Fibroblast of skin of scalp (primary cell): ENCODE measurements at places on chromosomes 7 and 10.

DNA sequence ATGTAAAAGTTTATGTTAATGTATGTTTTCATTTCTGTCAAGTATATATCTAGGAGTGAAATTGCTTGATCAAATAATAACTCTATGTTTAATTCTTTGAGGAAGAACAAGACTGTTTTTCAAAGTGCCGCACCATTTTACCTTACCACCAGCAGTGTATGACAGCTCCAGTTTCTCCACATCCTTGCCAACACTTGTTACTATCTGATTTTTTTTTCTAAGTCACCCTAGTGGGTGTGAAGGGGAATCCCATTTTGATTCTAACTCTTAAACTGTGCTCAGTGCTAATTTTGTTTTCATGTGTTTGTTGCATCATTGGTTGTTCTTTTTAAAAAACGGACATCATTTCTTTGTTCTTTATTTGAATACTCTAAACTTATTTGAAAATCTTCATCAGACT is 120.2 kb upstream of the CDK6 start:
- no peak for DNase-seq

- DNase-seq = no peak
Measured at GRCh38 chr7:96827701-96828100, 118.1 kb upstream of the SEM1 start.

DNA sequence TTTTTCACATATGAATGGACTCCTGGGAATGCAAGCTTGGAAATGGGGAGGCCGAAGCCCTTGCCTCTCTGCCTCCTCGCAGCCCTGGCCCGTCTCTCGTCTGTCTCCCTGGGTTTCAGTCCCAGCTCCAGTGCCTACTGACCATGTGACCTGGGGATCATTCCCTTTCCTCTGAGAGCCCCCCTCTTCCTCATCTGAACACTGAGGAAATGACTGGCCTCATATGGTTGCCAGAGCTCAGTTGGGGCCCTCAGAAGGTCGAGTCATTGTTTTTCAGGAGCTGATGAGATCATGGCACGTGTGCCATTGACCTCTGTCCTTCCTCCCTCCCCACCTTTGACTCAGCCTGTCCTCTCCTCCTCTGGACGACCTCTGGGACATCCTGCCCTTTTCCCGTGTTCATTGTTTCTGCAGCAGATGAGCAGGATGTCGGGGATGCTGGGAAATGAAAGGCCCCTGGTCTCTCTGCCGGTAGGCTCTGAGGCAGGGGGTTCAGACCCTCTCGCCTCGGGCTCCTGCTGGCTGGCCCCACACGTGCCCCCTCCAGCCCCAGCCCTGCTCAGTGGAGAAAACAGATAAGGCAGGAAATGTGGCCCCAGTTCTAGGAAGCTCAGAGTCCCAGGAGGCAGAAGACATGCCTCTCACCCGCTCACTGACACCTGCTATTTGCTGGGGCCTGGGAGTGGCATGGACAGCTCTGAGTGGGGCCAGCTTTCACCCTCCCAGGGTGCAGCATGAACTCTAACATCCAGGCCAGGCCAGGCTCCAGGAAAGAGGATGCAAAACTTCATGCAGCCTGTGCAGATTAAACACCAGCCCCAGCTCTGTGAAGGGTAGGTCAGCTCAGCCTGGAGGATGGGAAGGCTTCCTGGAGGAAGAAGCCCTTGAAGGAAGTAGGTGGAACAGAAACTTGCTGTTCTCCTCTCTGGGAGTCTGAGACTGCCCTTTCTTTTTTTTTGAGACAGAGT is 8.3 kb upstream of the PPP1R35 start:
- no peak for DNase-seq

GRCh38 chr10:66337211-66337610 is 588.6 kb upstream of the LRRTM3 start:
- DNase-seq = no peak

DNA sequence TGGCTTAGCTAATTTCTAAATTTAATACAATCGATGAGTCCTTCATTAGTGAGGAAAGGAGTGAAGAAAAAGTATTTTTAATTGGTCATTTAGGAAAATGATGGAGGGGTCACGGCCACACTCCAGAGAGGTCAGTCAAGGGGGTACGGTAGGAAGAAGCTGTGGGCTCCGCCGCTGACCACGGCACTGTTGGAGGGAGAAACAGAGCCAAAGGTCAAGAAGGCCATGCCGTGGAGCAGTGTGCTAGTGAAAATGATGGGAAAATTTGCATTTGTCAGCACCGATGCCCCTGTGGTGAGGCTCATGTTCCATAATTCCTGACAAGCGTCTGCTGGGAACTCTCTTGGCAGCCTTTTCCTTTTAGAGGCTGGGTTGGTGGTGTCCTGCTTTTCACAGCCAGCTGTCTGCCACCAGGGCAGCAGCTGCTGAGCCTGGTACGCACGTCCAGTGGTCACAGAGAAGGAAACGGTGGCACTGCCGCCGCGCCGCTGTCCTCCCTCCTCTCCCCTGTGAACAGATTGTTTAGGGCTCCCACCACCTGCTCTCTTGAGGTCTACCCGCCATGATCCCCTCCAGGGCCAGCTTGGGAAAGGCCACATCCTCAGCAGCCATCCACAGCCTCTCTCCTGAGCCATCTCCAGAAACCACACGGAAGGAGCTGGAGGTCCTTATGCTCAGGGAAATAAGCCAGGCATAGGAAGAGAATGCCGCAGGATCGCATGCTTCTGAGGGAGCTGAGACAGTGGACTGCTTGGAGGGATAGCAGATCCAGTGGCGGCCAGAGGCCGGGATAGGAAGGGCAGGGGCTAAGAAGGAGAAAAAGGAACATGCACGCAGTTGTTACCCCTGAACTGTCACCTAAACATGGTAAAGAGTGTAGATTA is 263.7 kb upstream of the PPP2R2D start:
- DNase-seq = no peak

- DNase-seq = no peak
Measured at GRCh38 chr7:158327571-158328180, 259.9 kb downstream of the PTPRN2 start.

GRCh38 chr7:29987083-29987482 is 2.5 kb downstream of the SCRN1 start:
- DNase-seq = peak; percentile 22

- DNase-seq = no peak
Measured at GRCh38 chr7:50781381-50782293, 1.1 kb downstream of the GRB10 start.

GRCh38 chr7:2224491-2224928 is 8.2 kb downstream of the MAD1L1 start:
- no peak for DNase-seq

GRCh38 chr10:132516771-132517725 is 20.5 kb upstream of the INPP5A start:
- DNase-seq = peak; percentile 97

DNA sequence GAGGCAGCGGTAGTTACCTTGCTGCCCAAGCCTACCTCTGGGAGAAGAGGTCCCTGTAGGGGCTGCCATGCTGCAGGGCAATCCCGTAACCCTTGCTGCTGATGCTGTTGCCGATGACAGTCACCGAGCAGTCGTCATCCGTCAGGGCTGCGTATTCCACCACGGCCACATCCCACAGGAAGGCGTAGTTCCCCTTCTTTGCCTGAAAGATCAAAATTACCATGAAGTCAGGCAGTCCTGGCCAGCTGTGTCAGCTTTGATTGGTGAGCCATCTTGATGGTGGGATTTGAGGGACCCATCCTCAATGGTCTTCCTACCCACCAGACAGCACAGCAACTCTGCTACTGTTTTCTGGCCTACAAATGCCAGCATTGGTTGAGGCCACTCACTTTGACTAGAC is 746.8 kb downstream of the GRID1 start:
- DNase-seq = no peak

GRCh38 chr7:151447312-151447711 is 7.4 kb upstream of the CRYGN start:
- no peak for DNase-seq

- DNase-seq = no peak
Measured at GRCh38 chr7:73700069-73700423, 16.6 kb downstream of the BUD23 start.

- peak; percentile 58 for DNase-seq
Measured at GRCh38 chr10:43048301-43049051, 28.4 kb upstream of the RET start.

DNA sequence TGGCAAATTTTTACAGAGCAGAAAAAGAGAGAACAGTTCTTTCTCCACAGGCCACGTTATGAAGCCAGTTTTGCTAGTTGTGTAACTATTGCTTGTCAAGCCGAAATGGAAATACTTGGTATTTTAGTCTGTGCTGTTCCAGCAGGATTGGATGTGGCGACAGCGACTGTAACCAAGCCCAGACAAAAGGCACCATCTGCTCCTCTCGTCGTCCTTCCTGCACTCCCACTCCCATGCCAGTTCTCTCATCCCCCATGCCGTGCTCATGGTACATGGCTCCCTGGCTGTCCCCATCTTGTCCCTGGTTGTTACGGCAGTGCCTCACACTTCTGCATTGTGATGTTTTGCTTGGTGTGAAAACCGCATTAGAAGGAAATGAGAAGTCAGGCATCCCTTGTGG is 185.7 kb upstream of the FZD8 start:
- DNase-seq = no peak

DNA sequence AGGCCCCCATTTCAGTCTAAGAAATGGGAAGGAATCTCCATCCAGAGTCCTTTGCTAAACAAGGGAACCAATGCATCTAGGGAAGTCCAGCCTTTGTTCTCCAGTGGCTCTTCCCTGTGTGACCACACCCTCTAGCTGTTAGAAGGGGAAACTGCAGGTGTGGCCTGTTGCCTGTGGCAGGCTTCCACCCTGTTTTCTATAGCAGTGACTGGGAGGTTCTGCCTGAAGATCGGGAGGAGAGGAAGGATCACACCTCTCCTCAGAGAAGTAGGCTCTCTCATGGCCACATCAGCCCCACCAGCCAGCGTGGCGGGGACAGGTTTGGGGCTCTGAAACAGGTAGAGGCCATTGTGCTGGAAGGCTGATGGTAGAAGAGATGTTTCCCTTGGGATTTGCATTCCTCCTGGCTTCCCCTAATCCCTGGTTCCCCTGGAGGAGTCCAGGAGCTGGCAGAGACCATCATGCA is 47.7 kb upstream of the TRIM8 start:
- peak; percentile 55 for DNase-seq

DNA sequence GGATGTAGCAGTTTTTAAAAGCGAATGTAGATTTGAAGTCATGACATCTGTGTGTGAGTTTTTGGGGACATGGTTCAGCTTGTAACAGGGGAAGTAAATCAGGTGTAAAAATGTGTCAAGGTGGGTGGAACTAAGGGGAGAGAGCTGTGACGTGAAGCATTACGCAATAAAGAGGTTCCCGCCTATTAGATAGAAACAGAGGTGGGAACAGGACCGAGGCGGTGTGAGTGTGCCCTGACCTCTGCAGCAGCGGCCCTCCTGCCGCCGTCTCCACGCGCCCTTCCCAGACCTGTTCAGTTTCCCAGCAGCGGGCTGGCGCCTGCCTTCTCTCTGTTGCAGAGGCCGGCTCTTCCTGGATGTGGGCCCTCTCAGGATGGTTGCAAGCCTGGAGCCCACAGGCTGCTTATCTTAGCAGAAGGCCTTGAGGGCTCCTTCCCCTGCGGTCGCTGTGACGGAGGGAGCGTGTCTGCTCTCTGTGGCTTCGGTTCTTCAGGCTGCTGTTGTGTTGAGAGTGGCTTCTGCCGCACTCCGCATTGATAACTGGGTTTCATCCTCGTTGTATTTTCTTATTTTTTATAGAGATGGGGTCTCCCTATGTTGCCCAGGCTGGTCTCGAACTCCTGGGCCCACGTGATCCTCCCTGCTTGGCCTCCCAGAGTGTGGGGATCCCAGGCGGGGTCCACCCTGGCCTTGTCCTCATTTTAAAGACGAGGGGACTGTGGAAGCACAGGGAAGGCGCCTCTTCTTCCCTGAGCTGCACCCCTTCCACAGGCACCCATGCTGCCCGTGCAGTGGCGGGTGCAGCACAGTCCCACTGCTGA is 65.0 kb downstream of the DNAJB6 start:
- DNase-seq = no peak

- no peak for DNase-seq
Measured at GRCh38 chr10:44465401-44466115, 80.7 kb upstream of the CXCL12 start.

GRCh38 chr10:102778781-102779180 is 35.0 kb downstream of the WBP1L start:
- DNase-seq = no peak

- peak; percentile 13 for DNase-seq
Measured at GRCh38 chr7:91892821-91893340, 12.4 kb upstream of the MTERF1 start.

DNA sequence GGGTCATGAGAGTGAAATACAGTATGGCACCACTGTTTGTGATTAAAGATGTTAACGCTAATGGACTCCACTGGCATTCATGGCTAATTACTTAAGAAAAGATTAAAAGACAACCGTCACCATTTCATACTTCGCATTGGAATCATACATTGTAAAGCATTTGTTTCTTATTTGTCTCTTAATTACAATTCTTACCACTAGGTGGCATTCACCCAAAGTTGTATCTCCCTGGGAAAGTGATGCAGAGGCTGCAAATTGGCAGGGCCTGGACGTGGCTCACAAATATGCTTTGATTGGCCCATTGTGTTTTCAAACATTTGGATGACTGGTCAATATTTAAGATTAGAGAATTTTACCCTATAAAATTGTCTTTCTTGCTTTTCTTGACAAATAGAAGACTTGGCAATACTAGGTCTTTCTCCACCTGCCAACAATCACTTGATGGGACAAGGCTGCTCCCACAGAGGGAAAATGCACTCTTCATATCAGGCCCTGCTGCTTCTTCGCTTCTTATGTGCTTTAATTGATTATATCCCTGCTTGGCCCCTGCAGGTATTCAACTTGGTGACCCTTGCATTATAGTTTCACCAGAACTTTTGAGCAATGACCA is 72.1 kb upstream of the STARD3NL start:
- DNase-seq = peak; percentile 52

DNA sequence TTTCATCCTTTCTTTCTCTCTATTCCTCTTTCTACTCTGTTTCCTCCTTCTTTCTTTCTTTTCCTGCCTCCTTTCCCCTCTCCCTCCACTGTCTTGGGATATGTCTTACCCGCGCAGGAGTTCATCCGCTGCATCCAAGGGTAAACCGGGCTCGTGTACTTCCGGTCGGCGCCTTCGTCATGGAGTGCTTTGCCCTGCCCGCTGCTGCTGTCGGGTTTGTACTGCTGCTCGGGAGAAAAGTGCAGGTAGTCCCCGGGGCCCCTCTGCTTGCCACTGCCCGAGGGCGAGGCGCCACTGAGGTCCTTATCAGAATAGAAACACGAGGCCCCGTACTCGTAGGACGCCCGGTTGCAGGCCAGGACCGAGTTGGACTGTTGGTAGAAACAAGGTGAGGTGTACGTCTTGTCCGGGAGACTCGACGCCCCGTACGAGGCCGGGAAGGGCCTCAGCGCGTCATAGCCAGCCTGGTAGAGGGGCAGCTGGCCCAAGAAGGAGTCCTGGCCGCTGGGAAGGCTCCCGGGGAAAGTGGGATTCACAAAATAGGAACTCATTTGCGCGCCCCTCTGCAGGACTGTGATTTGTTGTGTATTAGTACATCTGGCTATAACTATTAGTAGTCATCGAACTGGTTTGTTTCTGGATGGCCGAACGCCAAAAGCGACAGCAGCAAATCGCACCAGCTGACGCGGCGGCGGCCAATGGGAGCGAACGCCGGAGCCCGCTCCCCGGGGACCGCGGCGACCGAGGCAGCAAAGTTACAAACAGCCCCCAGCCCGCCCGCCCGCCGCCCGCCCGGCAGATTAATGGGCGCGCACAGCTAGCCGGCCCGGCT is at the start of gene HOXA6:
HOXA6 (minus strand) TSS at position 576 of the 832 bp plus-strand sequence; CDS start at position 551, 25 bp downstream.
- DNase-seq = no peak
